ENCODE measurements at places on chromosomes 11 and 22.

DNA sequence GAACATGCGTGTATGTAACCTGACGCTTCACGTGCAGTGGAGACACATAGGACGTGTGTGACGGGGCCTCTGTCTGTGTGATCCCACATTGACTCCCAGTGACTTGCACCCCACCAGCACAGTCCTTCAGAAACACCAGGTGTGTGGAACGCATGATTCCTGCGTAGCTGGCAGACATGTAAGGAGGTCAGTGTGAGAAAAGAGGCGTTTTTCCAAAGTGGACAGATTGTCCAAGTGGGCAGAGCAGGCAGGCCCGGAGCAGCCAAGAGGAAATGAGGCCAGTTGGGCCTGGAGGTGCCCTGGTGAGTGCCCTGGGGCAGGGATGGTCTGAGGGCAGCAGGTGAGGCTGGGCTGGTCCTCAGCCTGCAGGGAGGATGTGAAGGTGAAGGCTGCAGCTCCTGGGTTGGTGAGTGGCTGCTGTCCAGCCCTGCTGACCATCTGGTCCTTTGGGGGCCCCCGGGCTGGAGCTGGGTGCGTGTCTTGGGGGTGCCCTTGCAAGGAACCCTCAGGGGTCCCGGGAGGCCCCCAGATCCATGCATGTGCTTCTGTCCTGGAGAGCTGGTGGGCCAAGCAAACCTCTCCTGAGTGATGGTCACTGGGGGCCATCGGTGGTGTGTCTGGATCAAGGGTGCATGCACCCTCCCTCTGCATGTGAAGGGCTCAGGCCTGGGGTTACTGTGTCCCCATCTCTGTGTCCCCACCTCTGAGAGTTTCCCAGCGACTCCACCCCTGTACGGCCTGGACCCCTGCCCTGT, 26.6 kb downstream of the SHANK3 start:
- H3K4me3 ChIP-seq: no peak overlapping the region
- H3K27me3 ChIP-seq: no peaks in the 10 kb centered on the region
- DNase-seq: no peak
- H3K36me3 ChIP-seq: no peaks in the 10 kb centered on the region
- H3K27ac ChIP-seq: no peak overlapping the region

- no peak for DNase-seq
- peaks cover 19% of the 10 kb centered on the region for H3K4me1 ChIP-seq
- no peaks in the 10 kb centered on the region for H3K27me3 ChIP-seq
- H3K27ac ChIP-seq: no peak overlapping the region
- H3K4me3 ChIP-seq: no peak overlapping the region
Measured at GRCh38 chr11:64926689-64927088, 2.2 kb downstream of the PPP2R5B start.

GRCh38 chr22:36739185-36739584, 35.6 kb upstream of the CACNG2 start:
- no peak overlapping the region for H3K27ac ChIP-seq
- peaks cover 41% of the 10 kb centered on the region for H3K27me3 ChIP-seq
- DNase-seq: no peak
- no peak overlapping the region for H3K4me3 ChIP-seq
- no peaks in the 10 kb centered on the region for H3K4me1 ChIP-seq

GRCh38 chr11:35803115-35803514, 140.5 kb downstream of the TRIM44 start:
- H3K27me3 ChIP-seq: no peaks in the 10 kb centered on the region
- H3K27ac ChIP-seq: no peak overlapping the region
- no peaks in the 10 kb centered on the region for H3K4me1 ChIP-seq
- DNase-seq: no peak
- H3K36me3 ChIP-seq: peaks cover 9% of the 10 kb centered on the region
- no peak overlapping the region for H3K4me3 ChIP-seq

DNA sequence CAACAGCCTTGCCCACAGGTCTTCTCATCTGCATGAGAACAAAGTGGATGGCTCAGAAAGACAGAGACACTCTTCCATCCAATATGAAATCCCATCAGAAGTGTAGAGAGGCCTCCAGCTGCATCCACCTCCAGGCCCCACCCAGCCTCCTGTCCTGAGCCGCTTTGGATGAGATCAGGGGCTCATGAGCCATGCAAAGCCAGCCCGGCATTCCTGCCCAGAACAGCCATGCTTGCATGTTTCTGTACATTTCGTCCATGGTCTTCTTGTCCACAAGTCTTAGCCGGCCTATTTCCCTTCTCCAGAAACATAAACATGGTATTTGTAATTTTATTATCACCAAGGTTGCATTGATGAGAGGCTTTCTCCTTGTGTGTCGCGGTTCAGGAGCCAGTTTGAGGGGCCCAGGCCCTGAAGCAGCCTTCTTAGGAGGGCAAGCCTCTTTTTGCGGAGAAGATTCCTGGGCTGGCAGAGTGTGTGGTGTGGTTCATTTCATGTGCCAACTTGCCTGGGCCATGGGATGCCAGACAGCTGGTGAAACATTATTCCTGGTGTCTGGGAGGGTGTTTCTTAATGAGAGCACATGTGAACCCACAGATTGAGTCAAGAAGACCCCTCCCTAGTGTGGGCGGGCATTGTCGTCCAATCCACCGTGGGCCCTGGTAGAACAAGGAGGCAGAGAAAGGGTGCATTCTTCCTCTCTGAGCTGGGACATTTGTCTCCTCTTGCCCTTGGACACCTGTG, 928.9 kb downstream of the TBC1D22A start:
- no peaks in the 10 kb centered on the region for H3K4me1 ChIP-seq
- H3K4me3 ChIP-seq: no peak overlapping the region
- no peak for DNase-seq
- H3K27me3 ChIP-seq: no peaks in the 10 kb centered on the region
- H3K27ac ChIP-seq: no peak overlapping the region
- H3K36me3 ChIP-seq: no peaks in the 10 kb centered on the region

DNA sequence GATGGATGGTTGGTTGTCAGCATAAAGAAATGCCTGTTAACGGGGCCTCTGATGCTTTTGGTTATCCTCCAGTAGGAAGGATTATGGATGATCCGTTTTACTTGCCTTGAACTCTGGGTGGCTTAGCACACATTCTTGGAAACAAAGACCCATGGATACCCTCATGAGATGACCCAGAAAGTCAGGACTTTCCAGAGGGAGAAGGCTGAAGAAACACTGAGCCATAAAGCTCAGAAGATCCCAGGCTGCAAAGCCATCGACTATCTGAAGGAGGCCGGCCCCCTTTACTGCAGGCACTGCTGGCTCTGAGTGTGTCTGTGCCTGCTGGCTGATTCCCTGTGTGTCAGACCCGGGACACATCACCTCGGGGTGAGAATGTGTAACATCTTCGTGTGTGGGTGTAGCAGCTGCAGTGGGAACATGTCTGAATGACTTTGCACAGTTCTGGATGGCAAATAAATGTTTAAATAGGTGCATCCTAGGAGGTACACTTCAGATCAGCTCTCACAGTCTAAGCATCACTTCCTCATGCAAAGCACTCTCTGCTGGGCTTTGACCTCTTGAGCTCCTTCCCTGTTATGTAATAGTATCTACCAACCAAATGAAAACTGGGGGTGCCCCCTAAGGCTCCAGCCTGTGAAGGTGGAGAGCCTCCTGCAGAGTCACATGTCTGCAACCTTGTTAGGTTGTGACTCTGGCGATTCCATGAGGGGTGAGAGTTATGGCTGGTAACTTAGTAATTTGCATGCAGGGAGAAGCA, 1084.9 kb downstream of the TBC1D22A start:
- no peak overlapping the region for H3K27ac ChIP-seq
- no peaks in the 10 kb centered on the region for H3K4me1 ChIP-seq
- DNase-seq: no peak
- H3K27me3 ChIP-seq: no peaks in the 10 kb centered on the region

- H3K4me1 ChIP-seq: no peaks in the 10 kb centered on the region
- no peak overlapping the region for H3K27ac ChIP-seq
- H3K36me3 ChIP-seq: no peaks in the 10 kb centered on the region
- DNase-seq: no peak
Measured at GRCh38 chr22:48267681-48268080, 1505.2 kb downstream of the TBC1D22A start.

DNA sequence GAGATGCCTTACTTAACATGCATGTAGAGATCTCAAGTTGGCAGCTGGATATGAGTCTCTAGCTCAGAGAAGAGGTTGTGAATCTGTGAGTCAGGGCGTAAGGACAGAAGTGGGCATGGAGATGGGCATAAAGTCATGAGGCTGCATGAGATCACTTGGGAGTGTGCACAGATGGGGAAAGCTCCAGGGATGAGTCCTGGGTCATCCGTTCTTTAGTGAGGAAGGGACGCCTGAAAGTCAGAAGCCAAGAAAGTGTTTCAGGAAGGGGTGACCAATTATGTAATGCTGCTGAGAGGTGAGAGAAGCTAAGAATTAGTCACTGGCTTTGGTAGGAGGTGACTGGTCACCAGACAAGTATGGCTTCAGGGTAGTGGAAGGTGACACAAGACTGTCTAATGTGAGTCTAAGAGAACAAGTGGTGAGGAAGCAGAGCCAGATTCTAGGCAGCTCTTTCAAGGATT, 6.7 kb downstream of the ACP2 start:
- peaks cover 2% of the 10 kb centered on the region for H3K4me1 ChIP-seq
- H3K36me3 ChIP-seq: peaks cover 73% of the 10 kb centered on the region
- DNase-seq: no peak
- no peak overlapping the region for H3K4me3 ChIP-seq
- H3K27me3 ChIP-seq: no peaks in the 10 kb centered on the region
- no peak overlapping the region for H3K27ac ChIP-seq

DNA sequence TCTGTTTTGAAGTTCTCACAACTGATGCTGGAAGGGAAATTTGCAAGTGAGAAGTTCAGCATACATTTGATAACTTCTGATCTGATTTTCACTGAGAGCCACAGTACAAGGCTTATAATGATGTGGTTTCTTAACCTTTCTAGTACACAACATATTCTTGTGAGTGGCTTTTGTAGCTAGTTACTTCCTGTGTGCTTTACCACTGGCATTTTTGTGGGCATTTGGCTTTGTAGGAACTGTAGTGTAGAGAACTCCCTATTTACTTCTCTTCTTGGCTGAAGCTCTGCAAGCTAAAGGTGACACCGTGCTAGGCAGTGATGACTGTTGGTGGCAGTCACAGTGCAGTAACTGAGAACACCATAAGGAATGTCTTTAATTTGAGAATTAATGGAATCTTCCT, 14.9 kb downstream of the USP47 start:
- H3K36me3 ChIP-seq: no peaks in the 10 kb centered on the region
- no peak overlapping the region for H3K4me3 ChIP-seq
- no peak for DNase-seq
- H3K4me1 ChIP-seq: no peaks in the 10 kb centered on the region

- H3K27ac ChIP-seq: peak overlapping the region; percentile 57
- peaks cover 15% of the 10 kb centered on the region for H3K36me3 ChIP-seq
- H3K4me1 ChIP-seq: peaks cover 42% of the 10 kb centered on the region
- peak; percentile 95 for DNase-seq
Measured at GRCh38 chr11:61446211-61446651, 16.3 kb downstream of the SDHAF2 start.

DNA sequence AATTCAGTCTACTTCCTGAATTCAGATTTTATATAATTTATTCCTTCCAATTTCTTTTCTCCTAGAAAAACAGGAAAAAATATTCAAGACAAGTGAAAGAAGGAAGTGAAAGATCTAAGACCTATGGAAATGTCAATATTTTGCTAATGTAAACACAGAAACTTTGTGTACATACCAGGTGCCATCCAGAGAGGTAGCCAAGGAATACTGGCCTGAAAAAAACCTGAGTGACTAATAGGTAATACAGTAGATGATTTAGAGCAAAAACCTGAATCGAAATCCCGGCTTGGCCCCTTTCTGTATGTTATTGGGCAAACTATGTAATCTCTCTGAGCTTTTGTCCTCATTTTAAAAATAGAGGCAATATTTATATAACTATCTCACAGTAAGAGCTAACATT, 59.2 kb upstream of the FSHB start:
- H3K4me1 ChIP-seq: no peaks in the 10 kb centered on the region
- no peak for DNase-seq
- no peak overlapping the region for H3K27ac ChIP-seq
- H3K36me3 ChIP-seq: no peaks in the 10 kb centered on the region
- H3K4me3 ChIP-seq: no peak overlapping the region

- peaks cover 7% of the 10 kb centered on the region for H3K27me3 ChIP-seq
- no peaks in the 10 kb centered on the region for H3K4me1 ChIP-seq
- DNase-seq: no peak
- H3K27ac ChIP-seq: no peak overlapping the region
Measured at GRCh38 chr11:68145120-68145866, 24.1 kb upstream of the CHKA start.

DNA sequence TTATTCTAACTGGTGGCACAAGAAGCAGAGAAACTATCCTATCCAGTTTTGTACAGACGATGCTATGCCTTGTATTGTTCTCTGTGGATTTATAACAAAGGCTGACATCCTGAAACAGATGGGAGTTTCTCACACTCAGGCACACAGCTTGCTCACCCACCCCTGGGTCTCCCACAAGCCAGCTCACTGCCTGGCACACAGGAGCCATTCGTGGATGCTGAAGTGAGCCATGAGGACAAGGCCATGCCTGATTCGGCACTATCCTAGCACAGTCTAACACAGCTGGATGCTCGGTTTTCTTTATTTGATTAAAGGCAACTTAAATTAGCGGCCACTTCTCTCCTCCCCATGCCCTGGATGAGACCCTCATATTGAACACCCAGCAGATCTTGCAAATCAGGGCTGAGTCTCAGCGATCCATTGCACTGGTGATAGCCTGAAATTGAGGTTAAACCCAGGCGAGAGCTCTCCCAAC, 25.7 kb upstream of the TMPRSS4 start:
- peak; percentile 41 for DNase-seq
- H3K36me3 ChIP-seq: no peaks in the 10 kb centered on the region
- H3K4me3 ChIP-seq: no peak overlapping the region
- H3K4me1 ChIP-seq: no peaks in the 10 kb centered on the region

DNA sequence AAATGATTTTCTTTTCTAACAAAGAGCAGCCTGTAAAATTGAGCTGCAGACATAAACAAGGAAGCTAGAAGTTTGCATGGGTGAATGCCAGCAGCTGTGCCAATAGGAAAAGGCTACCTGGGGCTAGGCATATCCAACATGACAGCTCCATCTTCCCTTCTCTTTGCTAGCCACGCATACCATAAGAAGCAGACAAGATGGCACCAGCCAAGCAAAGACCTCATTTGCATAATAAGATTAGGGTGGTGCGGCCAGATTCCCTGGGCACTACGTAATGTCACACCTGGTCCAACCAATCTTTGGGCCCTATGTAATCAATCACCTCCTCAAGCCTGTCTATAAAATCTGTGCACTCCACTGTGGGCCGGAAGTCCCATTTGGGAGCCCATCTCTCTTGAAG, 108.3 kb downstream of the SWAP70 start:
- no peak overlapping the region for H3K4me3 ChIP-seq
- H3K27ac ChIP-seq: no peak overlapping the region
- no peaks in the 10 kb centered on the region for H3K27me3 ChIP-seq
- H3K4me1 ChIP-seq: peaks cover 9% of the 10 kb centered on the region
- H3K36me3 ChIP-seq: no peaks in the 10 kb centered on the region
- DNase-seq: no peak

All from tibial artery (tissue), 4 donors.